ENCODE measurements at places on chromosomes 6 and 20. TPM values are rescaled to one million over a fixed set of nuclear protein-coding genes. Genes with fewer than 3 reads are reported as not detected.

DNA sequence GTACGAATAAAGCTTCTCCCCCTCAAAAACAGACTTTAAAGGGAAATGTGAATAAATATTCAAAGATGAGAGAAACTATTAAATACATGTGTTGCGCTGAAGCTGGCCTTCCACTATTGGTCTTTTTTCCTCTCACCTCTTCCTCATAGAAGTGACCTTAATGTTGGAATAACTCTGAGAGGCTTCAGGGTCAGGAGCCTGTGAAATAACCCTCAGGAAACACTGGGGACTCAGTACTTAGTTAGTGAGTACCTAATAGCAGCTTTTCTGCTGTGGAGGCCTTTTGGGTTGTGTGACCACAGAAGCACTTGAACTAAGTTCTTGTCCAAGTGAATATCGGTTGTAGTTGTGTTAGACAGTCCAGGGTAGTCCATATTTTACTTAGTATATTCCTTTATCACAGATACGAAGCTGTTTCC lies 799 bp upstream of the SHPRH start:
- DNase-seq, result peak; percentile 10

The FILIP1 gene
- total RNA-seq, result 6.0 TPM

DNA sequence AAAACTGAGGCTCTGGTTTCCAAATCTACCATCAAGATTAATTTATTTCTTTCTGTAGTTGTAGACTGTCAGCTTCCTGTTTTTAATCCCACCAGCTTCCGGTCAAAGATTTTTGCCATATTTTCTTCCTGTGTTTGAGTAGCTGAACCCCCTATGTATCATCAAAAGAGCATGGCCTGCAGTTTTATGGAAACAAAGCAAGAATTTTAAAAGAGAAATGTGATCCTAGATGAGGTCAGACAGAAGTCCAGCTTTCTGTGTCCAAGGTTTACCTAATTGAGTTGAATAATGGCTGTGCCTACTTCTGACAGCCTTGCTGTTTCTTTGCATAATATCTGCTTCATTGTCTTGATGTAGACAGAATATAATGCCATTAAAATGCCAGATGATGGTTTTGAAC lies 163.7 kb downstream of the CARMIL1 start:
- DNase-seq, result no peak

The MCCD1 gene
- total RNA-seq, result 0.47 TPM

The PTGIS gene
- 22.5 TPM for total RNA-seq

The ULBP1 gene
- 0.28 TPM for total RNA-seq

GRCh38 chr6:135423649-135424128 lies 73.9 kb downstream of the AHI1 start:
- DNase-seq, result peak; percentile 53

The RPL7L1 gene
- 111 TPM for total RNA-seq

The HLA-DQA2 gene
- total RNA-seq, result not detected

The F13A1 gene
- total RNA-seq, result 8.5 TPM

The TFEB gene
- 10.1 TPM for total RNA-seq

DNA sequence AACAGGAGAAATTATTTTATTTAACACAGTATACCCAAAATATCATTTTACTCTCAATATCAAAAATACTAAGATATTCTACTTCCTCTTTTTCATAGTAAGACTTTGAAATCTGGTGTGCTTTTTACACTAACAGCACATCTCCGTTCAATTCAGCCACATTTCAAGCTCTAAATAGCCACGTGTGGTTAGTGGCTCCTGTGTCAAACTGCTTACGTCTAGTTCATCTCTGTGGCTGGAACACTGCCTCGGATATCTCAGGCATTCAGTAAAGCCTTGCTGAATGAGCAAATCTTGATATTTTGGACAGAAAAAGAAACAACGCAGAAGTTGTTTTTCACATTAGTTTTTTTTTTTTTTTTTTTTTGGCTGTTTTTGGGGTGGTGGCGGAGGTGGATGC lies 136.1 kb downstream of the EYA4 start:
- DNase-seq, result no peak

The ISM1 gene
- 1.7 TPM for total RNA-seq

- DNase-seq, result peak; percentile 85
Measured at GRCh38 chr6:39088331-39088730, 26.7 kb downstream of the SAYSD1 start.

GRCh38 chr20:63619505-63619904 lies 7.4 kb downstream of the GMEB2 start:
- DNase-seq, result no peak

The OLIG3 gene
- total RNA-seq, result not detected

DNA sequence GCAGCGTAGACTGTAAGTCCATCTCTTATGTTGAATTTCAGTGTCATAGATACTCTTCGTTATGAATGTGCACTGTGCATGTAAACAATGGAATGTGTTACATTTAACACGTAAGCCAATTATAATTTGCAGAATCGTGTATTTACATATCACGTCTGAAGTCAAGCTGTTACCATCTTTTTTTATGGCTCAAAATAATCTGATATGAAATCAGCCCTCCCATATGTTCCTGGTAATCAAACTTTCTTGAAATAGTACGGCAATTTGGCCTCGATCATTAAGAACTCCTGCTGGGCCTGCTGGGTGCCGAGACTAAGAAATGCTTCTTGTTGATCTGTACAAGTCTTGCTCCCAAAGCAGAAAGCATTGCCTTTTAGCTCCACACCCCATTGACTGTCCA lies 89.6 kb upstream of the DOK5 start:
- no peak for DNase-seq

- no peak for DNase-seq
Measured at GRCh38 chr6:20234136-20234535, 21.9 kb upstream of the MBOAT1 start.

GRCh38 chr6:121711472-121711871 lies 276.0 kb downstream of the GJA1 start:
- DNase-seq, result no peak

The GNAS gene
- total RNA-seq, result 841 TPM

The SRSF12 gene
- 7.3 TPM for total RNA-seq

- DNase-seq, result peak; percentile 41
Measured at GRCh38 chr20:49562311-49563014, 5.5 kb downstream of the PTGIS start.

DNA sequence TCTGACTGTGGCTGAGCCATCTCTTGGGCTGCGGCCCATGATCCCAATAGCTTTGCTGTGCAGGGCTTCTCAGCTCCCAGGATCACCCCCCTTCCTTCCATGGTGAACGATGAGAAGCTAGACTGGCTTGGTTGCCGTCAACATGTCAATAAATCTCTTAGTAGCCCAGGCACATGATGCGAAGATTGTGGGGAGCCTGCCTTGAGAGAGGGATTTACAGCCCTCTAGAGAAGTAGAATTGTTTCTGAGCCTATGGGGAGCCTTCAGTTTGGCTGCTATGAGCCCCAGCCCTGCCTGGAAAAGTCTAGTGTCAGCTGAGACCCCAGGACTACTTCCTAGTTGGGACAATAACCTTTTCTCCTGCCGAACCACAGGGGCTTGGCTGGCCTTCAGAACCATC lies 3.3 kb upstream of the PIGT start:
- no peak for DNase-seq

- DNase-seq, result no peak
Measured at GRCh38 chr6:40187535-40188144, 253.4 kb upstream of the MOCS1 start.

The RAET1L gene
- total RNA-seq, result not detected

DNA sequence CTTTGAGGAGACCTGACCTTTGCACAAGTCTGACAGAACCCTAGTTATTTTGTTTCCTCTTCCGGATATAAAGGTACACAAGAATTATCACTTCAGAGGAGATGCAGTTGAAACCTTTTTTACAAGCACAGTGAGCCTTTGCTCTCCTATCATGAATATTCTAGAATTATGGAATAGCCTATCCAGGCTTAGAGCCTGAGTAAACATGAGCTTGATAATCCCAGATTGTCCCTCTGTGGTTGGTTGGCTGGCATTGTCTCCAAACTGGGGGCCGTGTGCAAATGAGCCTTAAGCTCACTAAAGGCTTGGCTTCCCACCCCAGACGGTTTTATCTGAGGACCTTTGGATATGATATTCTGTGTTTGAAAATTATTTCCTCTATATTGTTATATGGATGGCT lies 32.0 kb downstream of the BTBD3 start:
- no peak for DNase-seq

- no peak for DNase-seq
Measured at GRCh38 chr6:163702736-163703135, 288.2 kb downstream of the QKI start.

The CALHM6 gene
- 0.83 TPM for total RNA-seq

The MOXD1 gene
- total RNA-seq, result 16.8 TPM

The TPBG gene
- 24.8 TPM for total RNA-seq

- no peak for DNase-seq
Measured at GRCh38 chr6:167832497-167833395, 6.0 kb downstream of the AFDN start.

The FAM209B gene
- not detected for total RNA-seq

DNA sequence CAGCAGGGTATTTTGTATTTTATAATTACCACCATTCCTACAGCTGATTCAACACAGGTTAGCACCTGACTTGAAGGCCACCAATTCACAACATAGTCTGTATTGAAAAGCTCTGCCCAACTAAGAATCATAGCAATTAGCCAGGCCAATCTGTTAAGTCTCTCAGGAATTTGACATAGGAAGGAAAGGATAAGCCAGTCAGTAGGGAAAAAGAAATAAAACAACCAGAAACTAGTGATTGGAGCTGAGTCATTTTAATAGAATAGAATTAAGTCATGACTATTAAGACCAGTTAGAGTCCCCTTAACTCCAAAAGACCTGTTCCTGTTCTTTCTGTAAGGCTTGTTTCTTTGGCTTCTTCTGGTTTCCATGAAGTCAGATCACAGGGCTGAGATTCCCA lies 8.1 kb downstream of the RANBP9 start:
- DNase-seq, result no peak

The ENPP5 gene
- 11.5 TPM for total RNA-seq

GRCh38 chr20:49951151-49951550 lies 15.0 kb downstream of the RNF114 start:
- no peak for DNase-seq

The TRAPPC3L gene
- total RNA-seq, result not detected

The KIF25 gene
- total RNA-seq, result not detected

DNA sequence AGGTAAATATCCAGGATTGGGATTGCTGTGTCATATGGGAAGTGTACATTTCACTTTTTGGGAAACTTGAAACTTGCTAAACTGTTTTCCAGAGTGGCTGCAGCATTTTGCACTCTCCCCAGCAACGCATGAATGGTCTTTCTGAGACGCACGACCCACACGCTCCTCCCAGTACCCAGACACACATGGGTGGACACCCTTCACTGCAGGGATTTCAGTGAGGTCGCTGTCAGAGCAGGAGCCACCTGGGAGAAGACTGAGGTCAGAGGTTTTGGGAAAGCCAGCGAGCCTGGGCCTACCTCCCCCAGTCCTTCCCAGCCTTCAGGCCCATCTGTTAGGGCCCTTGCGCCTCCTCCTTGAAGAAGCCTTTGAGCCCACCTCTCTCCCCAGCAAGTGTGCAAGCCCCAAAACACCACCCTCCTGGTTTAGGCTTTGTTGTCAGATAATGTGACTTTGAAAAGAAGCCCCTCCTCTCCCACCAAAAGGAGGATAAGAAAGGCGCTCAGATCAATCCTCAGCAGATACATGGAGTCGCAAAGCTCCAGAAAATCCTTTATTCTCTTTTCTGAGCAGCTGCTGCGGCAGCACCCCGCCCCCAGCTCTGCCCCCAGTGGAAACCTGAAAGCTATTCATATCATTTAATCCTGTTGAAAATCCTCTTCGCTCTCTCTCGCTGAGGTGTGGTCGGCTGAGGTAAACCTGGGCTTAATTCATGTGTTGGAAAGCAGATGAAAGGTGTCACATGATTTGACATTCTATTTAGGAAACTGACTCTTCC lies 12.7 kb upstream of the JAG1 start:
- DNase-seq, result no peak

- DNase-seq, result no peak
Measured at GRCh38 chr6:136771306-136771705, 21.0 kb downstream of the MAP3K5 start.

The BCKDHB gene
- total RNA-seq, result 33.8 TPM

- DNase-seq, result no peak
Measured at GRCh38 chr20:41373931-41374920, 7.6 kb upstream of the EMILIN3 start.

The MAVS gene
- total RNA-seq, result 21.9 TPM

The HUS1B gene
- 0.33 TPM for total RNA-seq

The KHDC1L gene
- not detected for total RNA-seq

DNA sequence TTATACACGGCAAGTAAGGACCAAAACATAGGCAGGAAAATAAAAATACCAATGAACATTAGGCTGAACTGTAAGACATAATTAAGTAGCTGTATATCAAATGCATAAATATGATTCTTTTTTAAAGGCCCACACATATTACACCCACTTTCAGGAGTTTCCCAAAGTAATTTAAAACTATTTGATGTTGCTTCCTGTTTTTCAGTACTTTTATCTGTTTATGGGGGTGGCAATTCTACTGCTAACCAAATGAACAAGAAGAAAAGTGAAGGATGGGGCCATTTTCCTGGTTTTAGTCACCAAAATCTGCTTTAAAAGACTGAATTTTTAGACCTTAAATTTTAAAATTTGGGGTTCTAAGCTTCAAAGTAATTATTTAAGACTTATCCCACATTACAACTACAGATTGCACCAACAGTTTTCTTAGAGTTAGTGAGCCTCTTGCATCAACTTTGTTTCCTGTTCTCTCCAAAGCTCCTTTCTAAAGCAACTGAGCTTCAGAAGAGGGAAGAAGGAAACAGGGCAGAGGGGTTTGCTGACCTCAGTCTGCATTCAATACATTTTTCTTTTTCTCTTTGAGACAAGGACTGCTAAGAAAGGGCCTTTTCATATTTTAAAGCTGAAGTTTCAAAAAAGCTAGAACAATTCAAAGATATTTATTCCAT lies 191.0 kb downstream of the BACH2 start:
- DNase-seq, result no peak

DNA sequence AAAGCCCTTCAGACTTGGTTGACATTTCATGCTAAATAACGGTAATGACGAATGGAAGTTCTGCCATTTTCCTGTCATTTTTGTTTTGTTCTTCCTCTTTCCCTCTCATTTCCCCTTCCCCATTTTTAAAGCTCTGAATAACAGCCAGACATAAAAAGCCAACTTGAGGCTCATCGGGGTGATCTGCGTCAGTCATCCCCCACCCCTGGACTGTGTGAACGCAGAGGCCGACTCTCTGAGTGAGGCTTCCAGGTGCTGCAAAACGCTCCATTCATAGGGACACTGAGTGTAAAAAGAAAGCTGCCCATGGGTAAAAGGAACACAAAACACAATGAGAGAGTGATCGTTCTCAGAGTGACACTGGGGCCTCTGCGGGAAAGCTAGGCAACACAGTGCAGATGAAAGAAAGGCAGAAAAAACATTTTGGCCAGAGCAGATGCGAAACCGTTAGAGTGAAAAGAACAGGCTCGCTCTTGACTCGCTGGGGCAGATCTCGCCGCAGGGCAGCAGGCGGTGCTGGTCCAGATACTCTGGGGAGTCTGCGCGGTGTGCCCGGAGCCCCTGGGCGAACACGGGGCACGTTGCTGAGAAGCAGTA lies 684.8 kb downstream of the QKI start:
- DNase-seq, result no peak

All from hepatocyte (in vitro differentiated cells).